ENCODE measurements at places on chromosomes 12 and 14.

DNA sequence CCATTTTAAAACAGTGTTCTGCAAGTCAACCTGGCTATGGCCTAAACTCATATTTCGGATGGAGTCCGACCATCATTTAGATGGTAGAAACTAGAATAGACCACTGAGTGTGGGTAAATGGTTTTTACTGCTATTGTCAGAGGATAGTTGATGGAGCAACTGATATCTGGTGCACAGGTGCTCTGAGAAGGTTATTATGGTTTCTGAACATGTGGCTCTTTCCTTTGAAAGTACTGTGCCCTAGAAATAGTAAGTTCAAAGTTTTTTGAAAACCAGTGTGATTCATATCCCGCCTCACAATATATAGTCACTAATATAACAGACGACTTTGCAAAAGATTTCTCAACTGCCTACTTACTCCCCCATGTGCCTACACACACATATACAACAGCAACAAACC is 64.4 kb upstream of the BTG1 start:
- DNase-seq = no peak

DNA sequence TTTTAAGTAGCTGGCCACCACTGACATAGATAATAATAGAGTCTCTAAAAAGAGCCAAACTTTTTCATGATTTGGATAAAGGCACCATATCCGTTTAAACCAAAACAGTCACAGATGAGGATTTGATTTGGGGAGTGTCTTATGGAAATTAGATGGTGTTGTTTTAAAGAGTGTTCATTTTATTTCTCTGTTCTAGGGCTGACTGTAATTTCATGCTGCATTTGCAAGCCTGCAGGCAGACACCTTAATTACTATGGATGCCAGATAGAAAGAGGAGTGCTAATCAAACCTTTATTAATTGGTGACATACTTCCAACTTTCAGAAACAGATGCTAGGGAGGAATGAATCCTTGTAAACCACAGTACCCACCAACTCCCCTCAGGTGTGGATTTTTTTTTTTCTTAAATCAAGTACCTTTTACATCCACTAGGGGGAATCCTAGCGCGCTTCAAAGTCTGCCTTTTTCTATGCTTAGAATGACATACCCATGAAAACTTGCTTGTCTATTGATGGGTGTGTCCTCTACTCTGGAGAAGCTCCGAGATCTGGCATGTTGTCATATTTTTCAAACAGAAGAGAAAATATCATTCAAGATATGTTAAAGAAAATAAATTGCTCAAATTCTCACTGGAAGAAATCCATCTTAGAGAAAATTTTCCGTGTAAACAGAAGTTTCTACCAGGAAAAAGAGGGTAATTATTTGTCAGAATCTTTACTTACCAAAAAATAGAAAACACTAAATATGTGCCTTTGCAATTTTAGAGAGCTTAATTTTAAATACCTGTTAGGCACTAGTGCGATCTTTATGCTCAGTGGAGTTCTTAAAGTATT is 14.2 kb upstream of the PLXNC1 start:
- DNase-seq = no peak

GRCh38 chr14:88044776-88045446 is 40.0 kb downstream of the GPR65 start:
- DNase-seq = no peak

GRCh38 chr12:123910761-123911193 is 61.9 kb downstream of the CCDC92 start:
- DNase-seq = no peak

DNA sequence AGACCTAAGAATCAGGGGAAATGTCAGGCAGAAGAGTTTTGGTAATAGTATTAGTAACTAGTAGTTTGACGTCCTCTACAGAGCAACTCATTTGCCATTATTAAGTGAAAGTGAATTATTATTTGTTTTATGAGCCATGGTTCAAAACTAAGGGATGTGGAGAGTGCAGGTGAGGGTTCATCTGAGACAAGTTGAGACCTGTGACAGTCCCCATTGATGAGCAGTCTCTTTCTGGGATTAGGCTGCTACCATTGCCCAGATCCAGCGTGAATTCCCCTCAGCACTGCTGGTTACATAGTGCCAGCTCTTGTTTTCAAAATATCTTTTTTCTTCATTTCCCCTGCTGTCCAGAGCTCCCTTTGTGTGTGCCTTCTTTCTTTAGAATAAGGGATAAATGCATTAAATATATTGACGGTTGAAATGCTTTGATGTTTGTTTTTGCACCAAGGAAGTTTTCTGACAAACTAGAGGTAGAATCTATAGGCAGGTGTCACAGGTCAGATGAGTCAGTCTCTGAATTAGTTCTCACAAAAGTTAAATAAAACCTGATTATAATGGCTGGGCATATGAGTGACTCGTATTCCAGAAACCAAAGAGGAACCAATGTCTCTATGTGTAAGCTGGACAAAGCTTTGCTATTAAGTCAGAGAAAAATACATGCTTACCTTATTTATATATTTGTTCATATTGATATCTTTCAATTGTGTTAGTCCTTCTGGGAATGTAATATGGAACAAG is 381.4 kb downstream of the TMEM117 start:
- no peak for DNase-seq

DNA sequence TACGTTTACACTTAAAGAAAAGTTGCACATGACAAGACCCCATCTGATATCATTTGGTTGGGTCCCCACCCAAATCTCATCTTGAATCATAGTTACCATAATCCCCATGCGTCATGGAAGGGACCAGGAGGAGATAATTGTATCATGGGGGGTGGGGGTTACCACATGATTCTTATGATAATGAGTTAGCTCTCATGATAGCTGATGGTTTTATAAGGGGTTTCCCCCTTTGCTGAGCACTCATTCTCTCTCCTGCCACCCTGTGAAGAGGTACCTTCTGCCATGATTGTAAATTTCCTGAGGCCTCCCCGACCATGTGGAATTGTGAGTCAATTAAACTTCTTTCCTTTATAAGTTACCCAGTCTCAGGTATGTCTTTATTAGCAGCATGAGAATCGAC is 60.3 kb downstream of the PHLDA1 start:
- no peak for DNase-seq

DNA sequence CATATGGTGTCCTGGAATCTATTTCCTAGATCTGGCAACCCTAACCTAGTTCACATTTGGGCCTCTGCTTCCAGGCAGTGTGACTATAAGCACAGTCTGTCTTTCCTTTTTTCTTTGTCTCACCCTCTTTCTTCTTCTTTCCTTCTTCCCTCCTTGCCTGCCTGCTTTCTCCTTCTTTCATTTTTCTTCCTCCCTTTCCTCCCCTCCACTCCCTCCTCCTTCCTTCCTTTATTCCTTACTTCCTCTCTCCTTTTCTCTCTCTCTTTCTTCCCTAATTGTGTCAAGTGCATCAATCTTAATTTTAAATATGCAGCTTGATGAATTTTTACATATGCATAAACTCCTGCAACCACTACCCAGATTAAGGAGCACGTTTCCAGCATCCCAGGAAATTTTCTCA is 4.6 kb upstream of the DAO start:
- no peak for DNase-seq
